ENCODE measurements at places on chromosomes 12 and 14. TPM values are rescaled to one million over a fixed set of nuclear protein-coding genes. Genes with fewer than 3 reads are reported as not detected.

GRCh38 chr12:11917501-11917900, 153.2 kb upstream of the BCL2L14 start:
- no peak overlapping the region for H3K4me3 ChIP-seq
- no peak for DNase-seq
- no peak overlapping the region for H3K27ac ChIP-seq

DNA sequence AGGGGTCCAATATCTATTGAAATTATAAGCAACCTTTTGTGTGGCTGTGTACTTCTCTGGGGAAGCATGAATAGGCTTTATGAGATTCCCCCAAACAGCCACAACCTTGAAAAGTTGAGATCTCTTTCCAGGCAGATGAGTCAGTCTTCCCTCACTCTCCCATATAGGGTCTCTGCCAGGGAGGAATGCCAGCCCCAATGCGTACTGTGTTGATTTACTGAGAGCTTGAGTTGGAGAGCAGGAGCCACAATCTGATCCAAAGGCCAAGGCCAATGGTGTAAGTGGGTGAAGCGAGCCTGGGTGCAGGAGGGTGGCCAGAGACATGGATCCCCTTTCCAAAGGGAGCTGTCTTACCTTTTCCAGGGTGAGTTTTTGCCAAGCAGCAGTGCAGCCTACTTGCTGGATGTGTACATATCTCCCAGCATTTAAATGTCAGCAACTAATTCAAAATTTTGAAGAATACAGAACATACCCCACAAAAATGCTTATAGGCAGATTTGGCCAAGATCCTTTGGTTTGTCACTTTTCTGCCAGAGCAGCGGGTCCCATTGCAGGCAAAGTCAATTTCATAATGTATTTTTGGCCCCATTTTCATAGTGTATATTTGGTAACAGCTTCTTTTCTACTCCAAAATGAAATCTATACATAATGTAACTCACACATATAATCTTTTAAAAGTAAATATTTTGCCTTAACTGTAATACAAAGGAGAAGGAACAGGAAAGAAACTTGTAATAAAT, 88.2 kb downstream of the TBC1D30 start:
- H3K4me3 ChIP-seq, result no peak overlapping the region
- H3K27me3 ChIP-seq, result peaks cover 45% of the 10 kb centered on the region
- no peaks in the 10 kb centered on the region for H3K36me3 ChIP-seq

DNA sequence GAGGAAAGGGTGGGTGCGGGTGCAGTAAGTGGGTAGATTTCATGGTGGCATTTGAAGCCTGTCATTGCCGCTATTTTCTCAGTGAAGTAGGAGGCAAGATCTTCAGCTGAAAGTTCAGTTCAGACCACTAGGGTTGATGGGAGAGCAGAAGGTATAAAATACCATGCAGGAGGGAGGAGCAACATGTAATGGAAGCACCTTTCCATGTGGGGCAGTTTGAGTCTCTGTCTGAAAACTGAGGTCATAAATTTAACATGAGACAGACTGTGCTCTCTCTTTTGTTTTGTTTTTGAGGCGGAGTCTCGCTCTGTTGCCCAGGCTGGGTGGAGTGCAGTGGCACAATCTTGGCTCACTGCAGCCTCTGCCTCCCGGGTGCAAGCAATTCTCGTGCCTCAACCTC, 22.7 kb downstream of the LRRC74A start:
- no peak overlapping the region for H3K4me3 ChIP-seq
- H3K36me3 ChIP-seq, result no peaks in the 10 kb centered on the region
- H3K27me3 ChIP-seq, result peaks cover 23% of the 10 kb centered on the region
- DNase-seq, result no peak
- H3K27ac ChIP-seq, result no peak overlapping the region

DNA sequence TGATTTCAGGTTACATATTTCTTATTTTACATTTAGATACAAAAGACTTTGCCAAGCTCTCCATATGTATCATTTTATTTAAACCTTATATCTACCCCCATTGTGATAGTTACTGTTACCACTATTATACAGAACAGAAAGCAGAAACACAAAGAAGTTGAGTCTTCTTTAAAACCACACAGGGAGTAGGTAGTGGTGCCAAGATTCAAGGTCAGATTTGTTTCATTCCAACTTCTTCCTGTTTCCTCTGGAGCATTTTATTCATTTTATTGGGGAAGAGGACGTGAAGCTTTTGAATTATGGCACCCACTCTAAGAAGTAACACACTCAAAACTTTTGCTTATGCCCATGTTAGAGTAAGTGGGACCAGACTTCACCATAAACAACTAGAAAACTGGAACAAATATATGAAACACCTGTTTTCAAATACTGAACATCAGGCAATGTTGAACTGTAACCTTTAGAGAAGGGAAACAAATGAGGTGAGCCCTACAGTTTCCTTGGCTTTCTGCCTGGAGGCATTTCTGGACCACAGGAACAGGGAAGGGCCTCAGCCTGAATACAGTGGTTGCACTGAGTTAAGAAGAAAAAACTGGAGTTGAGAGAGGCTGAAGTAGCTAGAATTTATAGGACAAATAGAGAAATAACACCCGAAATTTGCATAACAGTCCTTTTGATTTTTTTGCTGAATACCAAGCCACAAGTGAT, 160.4 kb upstream of the SSTR1 start:
- H3K27me3 ChIP-seq, result no peaks in the 10 kb centered on the region
- no peak overlapping the region for H3K27ac ChIP-seq

DNA sequence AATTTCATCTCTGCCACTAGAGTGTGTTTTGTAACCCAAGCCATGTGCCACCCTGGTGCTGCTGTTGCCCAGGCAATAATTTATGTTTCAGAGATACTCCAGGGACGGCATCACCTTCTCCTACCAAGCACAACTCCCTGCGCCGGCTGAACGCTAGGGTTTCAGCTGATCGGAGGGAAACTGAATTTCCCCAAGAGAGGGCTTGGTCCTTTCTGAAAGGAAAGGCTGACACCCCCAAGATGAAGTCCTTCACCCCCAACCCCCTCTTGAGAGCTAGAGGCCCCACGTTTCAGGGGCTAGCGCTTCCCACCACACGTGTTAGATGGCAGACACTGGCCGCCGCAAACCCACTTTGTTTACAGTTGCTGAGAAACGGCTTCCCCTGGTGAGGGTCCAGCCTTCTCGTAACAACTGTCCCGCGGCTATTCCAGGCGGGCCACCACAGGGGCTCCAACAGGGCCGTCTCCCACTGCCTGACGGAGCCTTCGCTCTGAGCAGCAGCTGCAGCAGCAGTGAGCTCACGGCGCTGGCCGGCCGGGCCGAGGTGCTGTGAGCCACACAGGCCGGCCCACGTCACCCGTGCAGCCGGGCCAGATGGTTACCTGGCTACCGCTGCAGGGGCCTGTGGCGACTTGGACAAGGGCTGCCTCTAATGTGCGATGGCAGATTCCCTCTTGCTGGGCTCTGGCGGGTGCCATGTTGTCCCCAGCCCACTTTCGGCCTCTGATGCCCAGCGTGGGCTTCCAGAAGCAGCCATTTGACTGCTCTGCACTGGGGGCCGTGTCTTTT, 66.4 kb downstream of the TESC start:
- H3K4me1 ChIP-seq, result peaks cover 5% of the 10 kb centered on the region
- peaks cover 22% of the 10 kb centered on the region for H3K27me3 ChIP-seq
- peaks cover 12% of the 10 kb centered on the region for H3K36me3 ChIP-seq
- no peak overlapping the region for H3K27ac ChIP-seq
- no peak overlapping the region for H3K4me3 ChIP-seq

- no peaks in the 10 kb centered on the region for H3K4me1 ChIP-seq
- no peak overlapping the region for H3K4me3 ChIP-seq
- 0 out of 2 replicates have a peak, but pooled peaks cover 2% of the 10 kb centered on the region for H3K27me3 ChIP-seq
- no peak for DNase-seq
These were observed 513.4 kb upstream of the FLRT2 start for GRCh38 chr14:85016496-85016895.

- no peak overlapping the region for H3K4me3 ChIP-seq
- peaks cover 5% of the 10 kb centered on the region for H3K4me1 ChIP-seq
- DNase-seq, result no peak
- no peaks in the 10 kb centered on the region for H3K36me3 ChIP-seq
- H3K27me3 ChIP-seq, result peaks cover 8% of the 10 kb centered on the region
These were observed 17.6 kb upstream of the STK38L start for GRCh38 chr12:27226407-27226929.

- H3K27ac ChIP-seq, result no peak overlapping the region
- DNase-seq, result no peak
- H3K36me3 ChIP-seq, result no peaks in the 10 kb centered on the region
- H3K4me1 ChIP-seq, result no peaks in the 10 kb centered on the region
- no peaks in the 10 kb centered on the region for H3K27me3 ChIP-seq
These were observed 408.1 kb upstream of the TMTC1 start for GRCh38 chr12:30191696-30192455.

DNA sequence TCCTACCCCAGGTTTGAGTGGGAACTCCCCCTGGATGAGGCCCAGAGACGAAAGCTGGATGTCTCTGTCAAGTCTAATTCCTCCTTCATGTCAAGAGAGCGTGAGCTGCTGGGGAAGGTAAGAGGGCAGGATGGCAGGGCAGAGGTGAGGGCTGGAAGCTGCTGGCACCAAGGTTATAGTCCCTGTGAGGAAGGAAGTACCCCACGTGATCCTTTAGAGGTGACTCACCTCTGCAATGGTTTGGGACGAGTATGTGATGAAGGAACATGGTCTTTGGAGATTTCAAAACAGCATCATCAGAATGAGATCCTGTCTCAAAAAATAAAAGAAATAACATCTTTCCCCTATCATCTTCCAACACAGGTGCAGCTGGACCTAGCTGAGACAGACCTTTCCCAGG, 9.2 kb upstream of the MYL6B start:
- no peaks in the 10 kb centered on the region for H3K27me3 ChIP-seq
- H3K4me3 ChIP-seq, result no peak overlapping the region
- DNase-seq, result no peak
- H3K4me1 ChIP-seq, result peaks cover 7% of the 10 kb centered on the region

- H3K4me3 ChIP-seq, result peak overlapping the region; percentile 25
- peak overlapping the region; percentile 90 for H3K27ac ChIP-seq
- H3K27me3 ChIP-seq, result peaks cover 2% of the 10 kb centered on the region
- DNase-seq, result peak; percentile 39
- H3K4me1 ChIP-seq, result peaks cover 82% of the 10 kb centered on the region
These were observed 2.3 kb upstream of the ITGA5 start for GRCh38 chr12:54421175-54421878.

- peaks cover 40% of the 10 kb centered on the region for H3K4me1 ChIP-seq
- H3K4me3 ChIP-seq, result peak overlapping the region; percentile 22
- peaks cover 2% of the 10 kb centered on the region for H3K27me3 ChIP-seq
- DNase-seq, result no peak
These were observed 2.8 kb downstream of the P3H3 start for GRCh38 chr12:6830999-6831398.

- peak overlapping the region; percentile 58 for H3K27ac ChIP-seq
- peaks cover 4% of the 10 kb centered on the region for H3K36me3 ChIP-seq
- peak; percentile 56 for DNase-seq
- H3K4me3 ChIP-seq, result peak overlapping the region; percentile 56
These were observed 19.9 kb downstream of the DAAM1 start for GRCh38 chr14:59208224-59208814.

- H3K4me3 ChIP-seq, result no peak overlapping the region
- DNase-seq, result no peak
- no peak overlapping the region for H3K27ac ChIP-seq
- peaks cover 8% of the 10 kb centered on the region for H3K27me3 ChIP-seq
- peaks cover 15% of the 10 kb centered on the region for H3K36me3 ChIP-seq
- no peaks in the 10 kb centered on the region for H3K4me1 ChIP-seq
These were observed 17.5 kb downstream of the AMN start for GRCh38 chr14:102939820-102940561.

DNA sequence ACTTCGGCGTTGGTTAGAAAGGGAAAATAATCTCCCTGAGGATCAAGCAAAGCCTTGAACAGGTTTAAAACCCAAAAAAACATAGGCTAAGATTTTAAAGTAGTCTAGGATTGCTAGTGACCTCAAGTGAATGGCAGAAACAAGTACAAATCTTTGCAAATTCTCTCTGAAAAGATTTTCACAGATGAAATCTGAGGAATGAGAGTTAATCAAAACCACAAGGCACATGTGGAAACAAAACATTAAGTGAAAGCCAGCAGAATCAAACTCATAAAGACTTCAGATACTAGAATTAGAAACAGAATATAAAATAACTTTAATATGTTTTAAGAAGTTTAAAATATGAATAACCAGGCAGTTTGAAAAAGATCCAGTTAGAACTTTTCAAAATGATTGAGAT, 52.2 kb upstream of the CFL2 start:
- H3K4me3 ChIP-seq, result peak overlapping the region; percentile 18
- peaks cover 15% of the 10 kb centered on the region for H3K36me3 ChIP-seq
- no peaks in the 10 kb centered on the region for H3K27me3 ChIP-seq
- DNase-seq, result peak; percentile 19
- H3K27ac ChIP-seq, result peak overlapping the region; percentile 58
- H3K4me1 ChIP-seq, result peaks cover 36% of the 10 kb centered on the region

DNA sequence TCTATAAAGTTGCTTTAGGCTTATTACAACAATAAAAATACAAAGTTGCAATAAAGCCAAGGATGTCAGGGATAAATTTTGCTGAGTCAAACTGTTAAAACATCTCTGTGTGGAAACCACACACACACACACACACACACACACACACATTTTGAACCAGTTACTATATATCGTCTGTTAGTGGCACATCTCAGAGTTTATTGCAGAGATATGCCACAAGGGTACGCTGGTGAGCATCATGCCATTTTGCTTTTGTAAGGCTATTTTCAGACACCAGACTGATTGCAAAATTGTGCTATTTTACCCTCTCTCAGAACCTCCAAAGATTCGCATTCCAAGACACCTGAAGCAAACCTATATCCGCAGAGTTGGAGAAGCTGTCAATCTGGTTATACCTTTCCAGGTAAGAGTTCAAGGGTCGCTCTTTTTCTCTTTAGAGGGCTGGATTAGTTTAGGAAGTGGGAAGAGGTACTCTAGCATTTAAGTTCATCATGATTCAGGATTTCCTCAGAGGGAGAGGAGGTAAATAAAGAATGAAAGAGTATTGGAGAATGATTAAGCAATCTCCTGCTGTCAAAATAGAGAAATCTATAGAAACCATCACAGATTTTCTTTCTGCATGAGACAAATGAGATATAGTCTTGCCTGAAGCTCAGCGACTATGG, 27.3 kb upstream of the CHPT1 start:
- peaks cover 5% of the 10 kb centered on the region for H3K4me1 ChIP-seq
- no peak overlapping the region for H3K4me3 ChIP-seq
- peaks cover 4% of the 10 kb centered on the region for H3K27me3 ChIP-seq
- H3K36me3 ChIP-seq, result no peaks in the 10 kb centered on the region

DNA sequence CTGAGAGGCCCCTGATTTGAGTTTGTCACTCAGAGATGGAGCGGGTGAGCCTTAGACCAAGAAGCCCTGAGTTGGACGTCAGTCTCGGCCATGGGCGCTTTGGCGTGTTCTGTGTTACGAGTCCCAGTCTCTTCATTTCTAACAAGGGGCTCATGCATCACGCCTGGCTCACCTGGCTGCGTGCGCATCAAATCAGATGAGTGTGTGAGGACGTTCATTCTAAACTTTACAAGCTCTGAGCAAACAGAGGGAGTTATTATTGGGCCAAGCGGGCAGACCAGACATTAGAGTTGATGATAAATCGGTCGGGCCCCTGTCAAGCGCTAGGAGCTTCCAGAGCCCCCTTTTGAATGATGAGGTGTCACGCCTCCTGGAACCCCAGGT, 117.2 kb downstream of the CALM1 start:
- H3K27ac ChIP-seq, result no peak overlapping the region
- H3K4me3 ChIP-seq, result no peak overlapping the region
- no peak for DNase-seq
- no peaks in the 10 kb centered on the region for H3K4me1 ChIP-seq

The RASSF9 gene
- total RNA-seq, result not detected

The TTC6 gene
- total RNA-seq, result 0.68 TPM

The PTHLH gene
- 0.84 TPM for total RNA-seq

The WDHD1 gene
- 17.5 TPM for total RNA-seq

The SPIC gene
- not detected for total RNA-seq

The TMEM119 gene
- total RNA-seq, result 12.6 TPM

The EIF5 gene
- total RNA-seq, result 210 TPM

The FOXN4 gene
- not detected for total RNA-seq

The CISTR gene
- total RNA-seq, result not detected

The GNPTAB gene
- 50.5 TPM for total RNA-seq

The PCBP2 gene
- 731 TPM for total RNA-seq

The LARP4 gene
- 62.7 TPM for total RNA-seq

All from HFFc6 (cell line).